ENCODE measurements at places on chromosomes 3 and 15.

GRCh38 chr3:61237858-61238257, 13.4 kb downstream of the FHIT start:
- DNase-seq, result no peak

GRCh38 chr3:81462921-81463320, 298.5 kb downstream of the GBE1 start:
- DNase-seq, result no peak

DNA sequence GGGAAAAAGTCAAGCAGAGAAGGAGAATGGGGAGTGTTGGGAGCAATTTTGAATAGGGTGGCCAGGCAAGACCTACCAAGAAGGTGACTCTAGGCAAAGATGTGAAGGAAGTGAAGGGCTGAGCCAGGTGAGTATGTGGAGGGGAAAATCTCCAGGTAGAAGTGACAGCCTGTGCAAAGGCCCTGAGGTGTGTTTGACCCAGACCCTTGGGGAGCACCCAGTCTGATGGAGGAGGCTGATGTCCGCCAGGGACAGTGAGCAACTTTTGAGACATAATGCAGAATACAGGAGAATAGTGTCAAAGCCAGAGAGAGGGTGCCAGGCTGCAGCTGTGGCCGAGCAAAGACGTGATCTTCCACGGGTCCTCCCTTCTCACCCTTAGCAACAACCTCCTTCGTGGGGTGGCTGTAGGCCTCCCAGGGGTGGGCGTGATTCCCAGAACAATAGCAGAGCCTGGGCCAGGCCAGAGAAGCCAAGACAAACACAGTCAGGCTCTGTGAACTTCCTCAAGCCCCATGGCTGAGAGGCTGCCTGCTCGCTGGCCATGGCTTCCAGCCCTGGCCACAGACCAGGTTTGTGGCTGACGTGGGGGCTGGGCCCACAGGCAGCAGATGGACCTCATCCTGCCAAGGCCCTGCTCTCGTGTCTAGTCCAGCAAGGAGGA, 58.1 kb downstream of the SLC6A6 start:
- DNase-seq, result no peak

GRCh38 chr15:70037292-70037640, 60.5 kb downstream of the TLE3 start:
- no peak for DNase-seq

- DNase-seq, result no peak
These were observed 27.9 kb downstream of the KY start for GRCh38 chr3:134622806-134623365.

DNA sequence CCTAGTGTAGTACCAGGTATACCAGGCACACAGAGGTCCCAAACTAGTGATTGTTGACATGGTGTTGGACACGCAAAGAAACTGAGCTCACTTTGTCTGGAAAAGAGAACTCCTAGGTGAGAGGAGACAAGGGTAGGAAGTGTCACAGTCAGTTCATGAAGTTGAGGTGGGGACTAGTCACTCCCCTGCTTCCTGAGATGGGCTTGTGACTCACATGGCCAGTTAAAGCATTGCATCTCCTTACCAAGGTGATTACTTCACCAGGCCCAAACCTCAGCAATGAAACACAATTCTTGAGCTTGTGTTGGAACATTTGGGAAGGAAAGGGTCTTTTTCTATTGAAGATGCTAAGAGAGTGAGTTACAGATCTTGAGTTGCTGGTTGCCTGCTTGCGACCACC, 49.2 kb upstream of the RAD18 start:
- DNase-seq, result no peak

DNA sequence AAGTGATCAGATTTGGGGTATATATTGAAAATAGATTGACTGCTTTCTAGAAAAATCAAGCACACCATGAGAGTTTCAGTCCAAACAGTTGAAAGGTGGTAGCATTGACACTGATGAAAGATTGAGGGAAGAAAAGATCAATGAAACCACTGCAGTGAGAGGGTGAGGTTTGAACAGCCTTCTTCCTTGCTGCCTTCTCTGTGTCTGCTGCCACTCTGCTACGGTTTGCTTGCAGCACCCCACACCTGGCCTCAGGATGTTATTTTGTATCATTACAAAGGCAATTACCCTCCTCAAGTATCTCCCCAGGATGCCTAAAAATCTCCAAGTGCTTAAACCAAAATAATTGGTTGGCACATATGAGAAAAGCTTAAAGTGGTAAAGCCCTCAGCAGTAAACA, 683.6 kb upstream of the ARPP21 start:
- no peak for DNase-seq

- no peak for DNase-seq
These were observed 177.0 kb downstream of the PDCD6IP start for GRCh38 chr3:33975463-33975862.

GRCh38 chr3:41603807-41604206, 358.1 kb downstream of the ULK4 start:
- no peak for DNase-seq

Measured in stimulated activated CD4-positive, alpha-beta T cell treated with anti-CD3 and anti-CD28 coated beads, Interleukin-2, amount 100 ng/mL, for 48 hours (primary cell).